ENCODE measurements at places on chromosomes 13 and 19.

- peak; percentile 30 for DNase-seq
Measured at GRCh38 chr13:25232937-25233515, 54.3 kb downstream of the MTMR6 start.

- no peak for DNase-seq
Measured at GRCh38 chr19:6062274-6062673, 48.0 kb downstream of the RFX2 start.

DNA sequence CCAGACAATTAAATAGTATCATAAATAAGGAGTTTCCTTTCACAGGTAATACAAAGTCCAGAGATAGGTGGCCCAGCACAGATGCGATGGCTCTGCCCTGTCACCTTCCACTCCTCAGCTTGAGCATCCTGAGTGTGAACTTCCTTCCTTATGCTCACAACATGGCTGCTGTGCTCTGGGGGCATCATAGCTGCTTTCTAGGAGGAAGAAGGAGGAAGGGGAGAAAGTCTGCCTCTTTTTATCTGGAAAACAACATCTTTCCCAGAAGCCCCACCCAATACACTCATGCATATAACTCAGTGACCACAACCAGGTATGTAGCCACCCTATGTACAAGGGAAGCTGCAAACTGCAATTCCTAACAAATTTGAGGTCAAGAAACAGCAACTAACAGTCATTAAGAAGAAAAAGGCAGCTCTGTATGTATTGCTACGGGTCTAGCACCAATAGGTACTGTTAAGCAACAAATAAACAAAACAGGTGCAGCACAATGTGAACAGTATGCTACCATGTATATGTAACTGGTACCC, 201.2 kb upstream of the UBL3 start:
- DNase-seq: no peak

- peak; percentile 67 for DNase-seq
Measured at GRCh38 chr19:5138606-5139582, 170.0 kb downstream of the KDM4B start.

DNA sequence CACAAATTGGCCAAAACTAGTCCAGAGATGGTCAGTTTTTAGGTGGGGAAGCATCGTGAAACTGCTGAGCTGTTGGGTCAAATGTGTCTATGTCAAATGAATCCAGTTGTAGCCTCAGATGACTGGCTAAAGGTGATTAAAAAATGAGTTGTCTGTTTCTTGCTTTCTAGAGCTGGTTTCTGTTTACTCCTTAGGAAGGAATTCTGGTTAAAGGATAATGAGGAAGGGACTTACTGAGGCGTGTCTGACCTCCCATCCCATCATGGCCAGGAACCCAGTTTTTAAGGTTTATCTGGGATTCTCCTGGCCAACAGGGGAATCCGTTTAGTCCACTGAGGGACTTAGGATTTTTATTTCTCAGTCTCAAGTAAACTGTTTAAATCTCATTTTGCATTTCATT, 256.5 kb downstream of the UQCRFS1 start:
- no peak for DNase-seq

GRCh38 chr19:34365463-34366401, 736 bp downstream of the GPI start:
- peak; percentile 37 for DNase-seq

DNA sequence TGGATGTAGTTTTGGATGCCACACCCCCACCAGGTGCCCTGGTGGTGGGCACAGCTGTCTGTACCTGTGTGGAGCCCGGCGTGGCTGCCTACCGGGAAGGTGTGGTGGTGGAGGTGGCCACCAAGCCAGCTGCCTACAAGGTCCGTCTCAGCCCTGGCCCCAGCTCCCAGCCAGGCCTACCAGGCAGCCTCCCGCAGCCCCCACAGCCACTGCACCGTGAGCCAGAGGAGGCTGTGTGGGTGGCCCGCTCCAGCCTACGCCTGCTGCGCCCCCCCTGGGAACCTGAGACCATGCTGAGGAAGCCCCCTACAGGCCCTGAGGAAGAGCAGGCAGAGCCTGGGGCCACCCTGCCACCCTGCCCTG, 3.5 kb downstream of the CIC start:
- DNase-seq: no peak

- no peak for DNase-seq
Measured at GRCh38 chr19:23699521-23699860, 12.5 kb upstream of the ZNF675 start.

- DNase-seq: peak; percentile 34
Measured at GRCh38 chr19:47228937-47229675, 1.9 kb downstream of the BBC3 start.

- no peak for DNase-seq
Measured at GRCh38 chr13:43514311-43514710, 272.5 kb downstream of the ENOX1 start.

GRCh38 chr13:59458908-59459579, 704.7 kb downstream of the DIAPH3 start:
- DNase-seq: peak; percentile 83

DNA sequence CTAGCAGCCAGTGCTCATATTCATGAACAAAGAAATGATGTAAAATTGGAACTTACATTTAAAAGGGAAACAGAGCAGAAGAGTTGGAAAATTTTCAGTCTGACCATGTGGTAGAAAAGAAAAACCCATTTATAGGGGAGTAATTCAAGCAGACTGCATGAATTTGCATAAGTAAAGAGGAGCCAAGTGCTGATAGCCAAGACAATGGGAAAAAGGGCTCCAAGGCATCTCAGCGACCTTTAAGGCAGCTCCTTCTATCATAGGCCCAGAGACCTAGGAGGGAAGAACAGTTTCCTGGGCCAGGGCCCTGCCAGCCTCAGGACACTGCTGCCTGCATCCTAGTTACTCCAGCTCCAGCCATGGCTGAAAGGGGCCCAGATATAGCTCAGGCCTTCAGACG, 7.5 kb downstream of the DNAJC3 start:
- DNase-seq: no peak

- DNase-seq: peak; percentile 41
Measured at GRCh38 chr19:29583196-29583999, 22.7 kb upstream of the POP4 start.
